ENCODE measurements at places on chromosomes 5 and 9. TPM values are rescaled to one million over a fixed set of nuclear protein-coding genes. Genes with fewer than 3 reads are reported as not detected.

GDNF gene
- total RNA-seq = not detected

CYLC2 gene
- not detected for total RNA-seq

PALM2AKAP2 gene
- 0.34 TPM for total RNA-seq

GRCh38 chr9:18703151-18703900 is 229.4 kb downstream of the ADAMTSL1 start:
- H3K4me3 ChIP-seq = no peak overlapping the region
- 0 out of 2 replicates have a peak, but pooled peaks cover 3% of the 10 kb centered on the region for H3K27me3 ChIP-seq
- no peak for DNase-seq
- no peaks in the 10 kb centered on the region for H3K4me1 ChIP-seq
- H3K27ac ChIP-seq = no peak overlapping the region

- no peaks in the 10 kb centered on the region for H3K27me3 ChIP-seq
- no peak overlapping the region for H3K4me3 ChIP-seq
- no peak for DNase-seq
These were observed 226.9 kb downstream of the IRX2 start for GRCh38 chr5:2524620-2525019.

GRCh38 chr9:131333771-131334628 is 44.5 kb downstream of the PLPP7 start:
- H3K36me3 ChIP-seq = no peaks in the 10 kb centered on the region
- H3K4me3 ChIP-seq = no peak overlapping the region
- no peak overlapping the region for H3K27ac ChIP-seq
- no peaks in the 10 kb centered on the region for H3K27me3 ChIP-seq
- DNase-seq = no peak

DNA sequence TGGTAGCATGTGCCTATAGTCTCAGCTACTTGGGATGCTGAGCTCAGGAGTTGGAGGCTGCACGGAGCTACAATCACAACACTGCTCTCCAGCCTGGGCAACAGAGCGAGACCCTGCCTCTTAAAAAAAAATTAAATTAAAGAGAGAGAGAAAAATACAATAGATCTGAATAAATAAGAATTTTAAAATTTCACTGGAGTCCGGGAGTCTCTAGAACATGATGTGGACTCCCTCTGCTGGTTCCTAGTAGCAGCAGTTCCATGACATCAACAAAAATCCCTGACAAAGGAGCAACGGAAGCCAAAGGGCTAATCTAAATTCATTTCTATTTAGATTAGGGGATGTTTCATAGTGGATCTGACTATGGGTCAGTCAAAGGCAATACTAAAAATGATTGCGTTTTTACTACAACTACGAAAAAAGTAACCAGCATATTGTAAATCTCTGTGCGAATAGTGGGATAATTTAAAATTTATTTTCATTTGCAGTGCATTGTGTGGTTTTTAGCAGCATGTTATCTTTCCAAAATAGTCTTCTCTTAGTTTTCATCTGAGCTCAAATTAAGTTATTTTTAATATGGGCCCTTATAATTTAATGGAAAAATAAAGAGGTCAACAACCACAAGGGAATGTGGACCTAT is 6.7 kb downstream of the INIP start:
- H3K27ac ChIP-seq = no peak overlapping the region
- no peaks in the 10 kb centered on the region for H3K27me3 ChIP-seq
- DNase-seq = no peak
- no peak overlapping the region for H3K4me3 ChIP-seq

- no peaks in the 10 kb centered on the region for H3K27me3 ChIP-seq
- H3K27ac ChIP-seq = peak overlapping the region; percentile 48
- peak; percentile 85 for DNase-seq
- peaks cover 34% of the 10 kb centered on the region for H3K4me1 ChIP-seq
These were observed 184.6 kb upstream of the MAP1B start for GRCh38 chr5:71922584-71923106.

DNA sequence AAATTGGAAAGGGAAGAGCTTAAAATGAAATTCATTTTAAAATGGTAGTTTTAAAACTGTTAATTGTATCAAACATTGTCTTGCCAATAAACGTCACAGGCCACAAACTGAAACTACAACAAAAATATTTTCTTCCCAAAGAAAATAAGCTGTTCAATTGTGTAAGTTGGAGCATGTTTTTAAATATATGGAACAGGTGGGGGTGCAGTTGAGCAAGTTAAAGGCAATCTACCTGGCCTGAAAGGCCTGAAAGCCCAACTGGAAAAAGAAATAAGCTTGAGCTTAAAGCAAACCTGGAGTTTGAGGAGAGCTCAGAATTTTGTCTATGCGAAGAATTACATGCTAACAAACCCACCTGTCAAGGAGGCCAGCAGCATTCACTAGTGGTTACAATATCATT is 439.5 kb downstream of the ACTL7B start:
- peak; percentile 15 for DNase-seq
- no peak overlapping the region for H3K4me3 ChIP-seq
- H3K4me1 ChIP-seq = no peaks in the 10 kb centered on the region
- H3K36me3 ChIP-seq = no peaks in the 10 kb centered on the region
- no peak overlapping the region for H3K27ac ChIP-seq

- no peak overlapping the region for H3K4me3 ChIP-seq
- no peaks in the 10 kb centered on the region for H3K36me3 ChIP-seq
- DNase-seq = no peak
- no peaks in the 10 kb centered on the region for H3K27me3 ChIP-seq
These were observed 7.4 kb downstream of the NFIL3 start for GRCh38 chr9:91416096-91416712.

DNA sequence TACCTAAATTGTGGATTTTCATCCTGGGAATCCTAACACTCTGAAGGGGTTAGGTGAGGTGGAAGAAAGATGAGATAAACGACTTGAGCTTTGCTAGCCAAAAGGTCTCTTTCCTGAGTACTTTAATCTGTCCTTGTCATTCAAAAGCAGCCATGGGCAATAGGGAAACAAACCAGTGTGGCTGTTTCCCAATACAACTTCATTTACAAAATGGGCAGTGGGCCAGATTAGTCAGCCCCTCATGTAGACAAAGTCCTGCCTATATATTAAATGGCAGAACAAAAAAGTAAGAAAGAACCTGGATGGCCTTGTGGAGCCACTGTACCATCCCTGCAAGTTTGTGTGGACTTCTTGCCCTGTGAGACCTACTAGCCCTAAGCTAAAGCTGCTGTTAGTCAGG is 51.0 kb upstream of the NFIL3 start:
- no peak overlapping the region for H3K27ac ChIP-seq
- H3K27me3 ChIP-seq = no peaks in the 10 kb centered on the region
- no peak for DNase-seq
- H3K36me3 ChIP-seq = no peaks in the 10 kb centered on the region
- no peaks in the 10 kb centered on the region for H3K4me1 ChIP-seq

DNA sequence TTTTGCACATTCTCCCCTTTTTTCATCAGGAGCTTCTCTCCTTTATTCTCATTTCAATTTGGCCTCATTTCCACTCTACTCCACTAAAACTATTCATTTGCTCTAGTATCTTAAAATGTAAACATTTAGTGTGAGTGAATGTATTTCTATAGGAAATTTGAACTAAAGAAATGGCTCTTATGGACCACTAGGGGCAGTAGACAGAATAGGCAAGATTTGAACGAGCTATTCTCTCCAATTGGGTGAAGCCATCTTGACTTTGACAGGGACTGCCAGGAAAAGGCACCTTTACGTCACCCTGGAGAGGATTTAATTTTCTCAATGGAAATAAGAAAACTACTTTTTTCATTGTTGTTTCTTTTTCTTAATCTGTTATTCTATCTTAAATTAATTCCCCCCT is 666.3 kb downstream of the DNAH5 start:
- no peaks in the 10 kb centered on the region for H3K4me1 ChIP-seq
- H3K4me3 ChIP-seq = no peak overlapping the region
- H3K36me3 ChIP-seq = no peaks in the 10 kb centered on the region
- no peak overlapping the region for H3K27ac ChIP-seq

GRCh38 chr9:18463991-18464390 is 10.0 kb upstream of the ADAMTSL1 start:
- H3K27me3 ChIP-seq = no peaks in the 10 kb centered on the region
- no peak for DNase-seq
- H3K36me3 ChIP-seq = no peaks in the 10 kb centered on the region
- H3K4me3 ChIP-seq = no peak overlapping the region
- no peak overlapping the region for H3K27ac ChIP-seq

DNA sequence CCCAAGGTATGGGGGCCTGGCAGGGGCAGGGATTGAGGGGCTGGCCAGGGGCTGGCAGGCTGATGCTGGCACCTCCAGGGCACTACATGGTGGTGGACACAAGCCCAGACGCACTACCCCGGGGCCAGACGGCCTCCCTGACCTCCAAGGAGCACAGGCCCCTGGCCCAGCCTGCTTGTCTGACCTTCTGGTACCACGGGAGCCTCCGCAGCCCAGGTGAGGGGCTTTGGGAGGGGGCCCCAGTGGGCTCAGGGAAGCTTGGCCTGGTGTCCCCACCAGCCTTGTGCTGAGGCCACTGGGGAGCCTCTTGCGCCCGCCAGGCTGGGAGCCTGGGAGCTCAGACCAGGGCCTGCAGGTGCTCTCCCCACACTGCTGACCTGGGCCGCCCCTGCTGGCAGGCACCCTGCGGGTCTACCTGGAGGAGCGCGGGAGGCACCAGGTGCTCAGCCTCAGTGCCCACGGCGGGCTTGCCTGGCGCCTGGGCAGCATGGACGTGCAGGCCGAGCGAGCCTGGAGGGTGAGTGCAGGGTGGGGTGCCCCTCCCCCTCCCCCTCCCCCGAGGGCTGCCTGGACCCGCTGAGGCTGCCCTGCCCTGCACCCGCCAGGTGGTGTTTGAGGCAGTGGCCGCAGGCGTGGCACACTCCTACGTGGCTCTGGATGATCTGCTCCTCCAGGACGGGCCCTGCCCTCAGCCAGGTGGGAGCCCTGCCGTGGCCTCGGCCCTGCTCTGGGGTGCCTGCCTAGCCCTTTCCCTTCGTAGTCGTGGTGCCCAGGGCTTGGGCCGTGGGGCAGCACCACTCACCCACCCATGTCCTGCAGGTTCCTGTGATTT is 5.7 kb downstream of the MAMDC4 start:
- no peak for DNase-seq
- peaks cover 10% of the 10 kb centered on the region for H3K36me3 ChIP-seq
- H3K4me1 ChIP-seq = peaks cover 2% of the 10 kb centered on the region
- no peak overlapping the region for H3K27ac ChIP-seq
- no peak overlapping the region for H3K4me3 ChIP-seq

GRCh38 chr9:106964822-106965525 is 102.0 kb downstream of the ZNF462 start:
- no peaks in the 10 kb centered on the region for H3K4me1 ChIP-seq
- no peaks in the 10 kb centered on the region for H3K36me3 ChIP-seq
- H3K4me3 ChIP-seq = no peak overlapping the region
- no peaks in the 10 kb centered on the region for H3K27me3 ChIP-seq
- H3K27ac ChIP-seq = no peak overlapping the region

DNA sequence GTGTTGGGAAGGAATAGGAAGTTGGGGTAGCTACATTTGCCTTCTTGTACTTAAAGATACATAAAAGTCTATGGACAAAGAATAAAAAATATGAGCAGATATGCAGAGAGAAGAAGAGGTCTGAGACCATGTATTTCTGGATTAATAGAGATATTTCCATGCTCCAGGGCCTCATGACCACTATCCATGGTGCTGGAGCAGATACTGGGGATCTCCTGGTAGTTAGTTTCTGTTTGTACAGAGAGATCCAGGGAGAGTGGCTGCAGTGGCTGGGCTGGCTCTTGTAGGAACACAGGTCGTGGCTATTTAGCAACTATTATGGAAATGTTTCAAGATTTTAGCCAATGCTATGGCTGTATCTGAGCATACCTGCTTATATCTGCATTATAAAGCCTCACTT is 184.2 kb upstream of the TMEM161B start:
- H3K27ac ChIP-seq = no peak overlapping the region
- H3K27me3 ChIP-seq = no peaks in the 10 kb centered on the region
- no peak overlapping the region for H3K4me3 ChIP-seq
- no peaks in the 10 kb centered on the region for H3K4me1 ChIP-seq
- DNase-seq = no peak

- H3K4me3 ChIP-seq = no peak overlapping the region
- no peak overlapping the region for H3K27ac ChIP-seq
- no peak for DNase-seq
- H3K36me3 ChIP-seq = no peaks in the 10 kb centered on the region
These were observed 58.2 kb downstream of the FBXO4 start for GRCh38 chr5:41983284-41983683.

- H3K4me3 ChIP-seq = no peak overlapping the region
- no peak overlapping the region for H3K27ac ChIP-seq
- no peaks in the 10 kb centered on the region for H3K27me3 ChIP-seq
- H3K36me3 ChIP-seq = no peaks in the 10 kb centered on the region
- H3K4me1 ChIP-seq = no peaks in the 10 kb centered on the region
These were observed 53.4 kb upstream of the SNAPC3 start for GRCh38 chr9:15369238-15369637.

DNA sequence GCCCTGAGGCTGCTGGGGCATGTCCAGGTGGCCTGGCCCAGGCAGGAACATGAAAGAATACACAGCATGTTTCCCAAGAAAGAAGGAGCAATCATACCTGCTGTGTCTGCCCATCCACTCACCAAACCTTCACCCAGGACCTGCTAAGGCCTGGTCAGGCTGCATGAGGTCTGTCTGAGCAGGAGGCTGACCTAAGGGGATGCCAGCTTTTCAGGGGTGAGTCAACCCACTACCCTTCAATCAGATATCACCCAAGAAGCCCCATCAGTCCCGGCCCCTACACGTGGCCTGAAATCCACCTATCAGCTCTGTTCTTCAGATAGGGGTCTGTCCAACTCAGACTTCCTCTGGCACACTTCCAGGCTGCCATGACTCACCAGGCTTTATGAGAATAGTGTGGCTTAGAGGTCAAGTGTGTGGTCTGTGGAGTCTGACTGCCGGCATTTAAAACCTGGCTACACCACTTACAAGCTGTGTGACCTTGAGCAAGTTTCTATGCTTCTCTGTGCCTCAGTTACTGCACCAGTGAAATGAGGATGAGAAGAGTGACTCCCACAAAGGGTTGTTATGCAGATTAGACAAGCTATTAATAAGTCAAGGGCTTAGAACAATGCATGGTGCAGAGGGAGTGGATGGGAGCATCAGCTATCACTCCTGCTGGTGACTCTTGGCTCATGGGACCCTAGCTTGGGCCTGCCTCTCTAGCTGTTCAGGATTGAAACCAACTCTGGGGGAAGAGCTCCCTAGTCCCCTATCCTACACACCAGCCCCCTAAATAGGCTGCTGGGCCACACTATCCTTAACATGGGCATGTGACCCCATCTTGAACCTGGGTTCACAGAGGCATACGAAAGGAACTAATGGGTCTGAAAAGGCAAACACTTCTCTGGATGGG is 130.3 kb downstream of the PAX5 start:
- no peak overlapping the region for H3K27ac ChIP-seq
- peak; percentile 38 for DNase-seq
- no peak overlapping the region for H3K4me3 ChIP-seq
- no peaks in the 10 kb centered on the region for H3K4me1 ChIP-seq
- H3K36me3 ChIP-seq = no peaks in the 10 kb centered on the region

GRCh38 chr9:21744320-21744719 is 58.1 kb upstream of the MTAP start:
- no peaks in the 10 kb centered on the region for H3K36me3 ChIP-seq
- no peak overlapping the region for H3K4me3 ChIP-seq
- peaks cover 26% of the 10 kb centered on the region for H3K4me1 ChIP-seq
- no peak for DNase-seq
- no peak overlapping the region for H3K27ac ChIP-seq

All from HCT116 (cell line).